8988T (cell line): ENCODE measurements at places on chromosomes 11 and 22.

- DNase-seq: no peak
Measured at GRCh38 chr11:8477680-8478079, 116.3 kb downstream of the STK33 start.

- no peak for DNase-seq
Measured at GRCh38 chr22:17998913-17999312, 25.4 kb downstream of the MICAL3 start.

DNA sequence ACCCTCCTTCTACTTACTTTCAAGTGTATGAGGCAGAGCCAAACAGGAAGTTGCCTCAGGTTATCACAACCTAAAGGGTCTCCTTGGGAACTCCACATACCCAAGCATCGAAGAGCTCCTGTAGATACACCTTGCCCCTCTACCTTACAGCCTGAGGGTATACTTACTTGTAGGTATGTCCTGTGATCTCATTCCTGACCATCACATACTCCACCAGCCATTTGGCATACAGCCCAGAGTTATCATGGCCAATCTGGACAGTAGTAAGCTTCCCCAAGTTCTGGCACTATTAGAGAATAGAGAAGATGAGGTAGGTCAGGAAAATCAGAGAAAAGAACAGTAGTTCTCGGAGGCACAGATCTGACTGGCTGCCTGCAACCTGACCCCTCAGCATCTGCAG, 53.4 kb upstream of the SCUBE2 start:
- no peak for DNase-seq

DNA sequence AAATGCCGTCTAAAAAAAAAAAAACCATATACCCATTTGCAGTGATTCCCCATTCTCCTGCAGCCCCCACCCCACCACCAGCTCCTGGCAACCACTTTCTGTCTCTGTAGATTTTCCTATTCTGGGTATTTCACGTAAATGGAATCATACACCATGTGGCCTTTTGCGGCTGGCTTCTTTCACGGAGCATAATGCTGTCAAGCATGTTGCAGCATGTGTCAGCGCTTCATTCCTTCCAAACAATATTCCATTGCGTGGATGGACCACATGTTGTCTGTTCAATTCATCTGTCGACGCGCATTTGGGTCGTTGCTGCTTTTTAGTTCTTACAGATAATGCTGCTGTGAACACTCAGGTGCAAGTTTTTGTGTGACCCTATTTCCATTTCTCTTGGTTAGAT, 14.8 kb upstream of the EMID1 start:
- DNase-seq: no peak

- DNase-seq: no peak
Measured at GRCh38 chr11:134425816-134426536, 13.9 kb upstream of the B3GAT1 start.

- DNase-seq: no peak
Measured at GRCh38 chr11:90204832-90205646, 17.8 kb downstream of the CHORDC1 start.

GRCh38 chr11:17976651-17977050, 36.2 kb downstream of the SERGEF start:
- no peak for DNase-seq

- no peak for DNase-seq
Measured at GRCh38 chr11:131841028-131841427, 470.6 kb downstream of the NTM start.
